Vagina (tissue), 2 donors: ENCODE measurements at places on chromosomes 13 and 19.

- DNase-seq, result no peak
Observed at GRCh38 chr19:41298348-41298964, 11.5 kb upstream of the CCDC97 start.

- peak; percentile 71 for DNase-seq
Observed at GRCh38 chr13:111380431-111380830, 60.0 kb downstream of the TEX29 start.

GRCh38 chr13:63909726-63910375 is 2494.2 kb upstream of the PCDH20 start:
- no peak for DNase-seq

DNA sequence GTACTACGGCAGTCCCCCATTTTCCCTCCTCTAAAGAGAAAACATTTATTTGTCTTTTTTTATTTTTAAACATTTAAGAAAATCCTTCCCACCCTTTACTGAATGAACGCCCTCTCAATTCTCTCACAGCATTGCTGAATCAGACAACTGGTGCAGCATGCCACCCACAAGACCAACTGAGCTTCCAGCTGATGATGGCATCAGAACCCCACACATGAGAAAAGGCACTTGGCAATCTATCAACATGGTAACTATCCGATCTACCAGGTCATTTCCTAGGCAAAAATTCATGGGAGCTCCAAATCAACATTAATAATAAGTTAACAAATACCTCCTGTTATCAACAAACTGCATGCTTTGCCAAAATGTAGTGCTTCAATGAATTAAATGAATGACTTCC is 43.1 kb downstream of the LHFPL6 start:
- no peak for DNase-seq

DNA sequence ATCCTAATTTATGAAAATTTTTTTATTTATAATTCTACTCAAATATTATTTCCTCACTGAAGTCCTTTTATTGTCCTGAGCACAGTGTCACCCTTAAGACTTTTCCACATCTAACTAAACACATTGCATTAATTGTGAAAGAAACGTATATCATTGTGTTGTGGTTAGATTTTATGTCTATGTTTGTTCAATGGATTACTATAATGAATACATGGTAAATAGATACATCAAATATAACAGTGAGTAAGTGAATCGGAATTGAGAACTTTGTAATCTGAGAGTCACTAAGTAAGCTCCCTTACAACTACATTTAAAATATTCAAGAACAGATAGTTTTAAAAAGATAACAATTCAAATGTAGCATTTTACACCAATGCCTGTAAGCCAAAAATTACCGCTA is 417.6 kb upstream of the PCDH20 start:
- DNase-seq, result no peak
